ENCODE measurements at places on chromosomes 13 and 19.
A peak's percentile ranks its signal among the peaks of the same experiment; 100 is the strongest.

- DNase-seq, result no peak
Measured at GRCh38 chr13:109945206-109945960, 159.0 kb upstream of the IRS2 start.

DNA sequence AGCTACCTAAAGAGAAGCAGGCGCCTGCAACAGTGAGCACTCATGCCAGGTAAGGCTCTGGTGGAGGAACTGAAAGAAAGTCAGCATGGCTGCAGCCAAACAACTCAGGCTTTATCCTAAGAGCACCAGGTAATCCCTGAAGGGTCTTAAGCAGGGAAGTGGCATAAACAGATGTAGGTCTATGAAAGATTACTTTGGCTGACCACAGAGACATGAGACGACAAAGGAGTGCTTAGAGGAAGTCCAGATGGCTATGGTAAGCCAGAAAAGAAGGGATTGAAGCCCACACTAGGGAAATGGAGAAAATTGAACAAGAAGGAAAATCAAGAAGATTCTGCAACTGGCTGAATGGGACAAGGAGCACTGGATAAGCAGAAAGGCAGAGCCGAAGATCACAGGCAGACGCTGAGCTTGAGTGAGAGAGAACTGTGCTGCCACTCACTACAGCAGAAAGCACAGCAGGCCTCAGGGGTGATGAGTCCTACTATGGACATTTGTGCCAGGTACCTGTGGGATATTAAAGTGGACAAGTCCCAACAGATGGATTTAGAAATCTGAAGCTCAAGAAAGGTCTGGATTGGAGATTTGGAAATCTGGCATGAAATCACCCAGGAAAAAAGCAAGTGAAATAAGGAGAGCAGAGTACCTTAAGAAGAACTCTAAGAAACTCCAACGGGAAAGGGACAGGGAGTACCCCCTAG lies 4.2 kb downstream of the RCBTB1 start:
- DNase-seq, result no peak

GRCh38 chr13:60028021-60028420 lies 135.7 kb downstream of the DIAPH3 start:
- DNase-seq, result no peak

DNA sequence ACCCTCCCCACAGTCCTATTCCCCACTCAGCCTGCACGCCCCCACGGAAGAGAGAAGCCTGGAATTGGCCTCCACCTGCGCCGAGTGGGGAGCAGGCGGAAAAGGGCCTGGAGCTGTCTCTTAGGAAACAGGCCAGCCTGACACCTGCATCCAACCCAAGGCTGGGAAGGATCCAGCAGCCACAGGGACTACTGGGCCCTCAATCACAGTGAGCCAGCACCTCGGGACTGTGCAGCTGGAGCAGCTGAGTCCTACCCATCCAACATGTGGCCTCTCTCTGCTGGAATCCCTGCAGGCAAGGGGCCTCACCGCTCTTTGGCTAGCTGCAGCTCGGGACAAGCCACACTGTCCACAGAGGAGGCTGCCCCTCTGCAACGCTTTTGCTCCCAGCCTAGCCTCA lies 8.3 kb upstream of the EPHX3 start:
- no peak for DNase-seq

DNA sequence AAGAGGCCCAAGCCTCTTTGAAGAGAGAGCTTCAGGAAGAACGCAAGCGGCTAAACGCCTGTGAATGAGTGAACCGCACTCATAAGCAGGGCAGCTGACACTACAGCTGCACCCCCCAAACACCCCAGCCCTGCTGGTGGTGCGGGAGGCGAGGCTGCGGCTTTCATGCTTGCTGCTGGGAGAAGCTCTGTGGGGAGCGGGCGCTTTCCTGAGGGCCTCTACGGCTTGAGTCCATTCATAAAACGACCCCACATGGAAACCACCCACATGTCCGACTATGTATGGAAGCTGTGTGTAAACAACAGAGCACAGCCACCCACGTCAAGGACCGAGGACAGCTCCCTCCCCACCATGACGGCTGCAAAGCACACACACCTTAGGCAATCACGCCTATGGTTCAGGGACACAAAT lies 5.5 kb downstream of the AP3D1 start:
- DNase-seq, result peak; percentile 19

DNA sequence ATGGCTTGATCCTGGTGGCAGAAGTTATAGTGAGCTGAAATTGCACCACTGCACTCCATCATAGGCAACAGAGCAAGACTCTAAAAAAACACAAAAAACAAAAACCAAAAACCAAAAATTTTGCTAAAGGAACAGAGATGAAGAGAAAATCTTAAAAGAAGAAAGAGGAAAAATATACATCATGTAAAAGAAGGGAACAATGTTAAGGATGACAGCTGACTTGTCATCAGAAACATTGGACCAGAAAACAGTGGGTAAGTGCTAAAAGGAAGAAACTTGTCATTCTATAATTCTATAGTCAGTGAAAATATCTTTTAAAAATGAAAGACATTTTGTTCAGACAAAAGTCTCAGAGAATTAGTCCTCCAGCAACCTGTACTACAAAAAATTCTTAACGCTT lies 93.8 kb downstream of the WASF3 start:
- DNase-seq, result no peak

DNA sequence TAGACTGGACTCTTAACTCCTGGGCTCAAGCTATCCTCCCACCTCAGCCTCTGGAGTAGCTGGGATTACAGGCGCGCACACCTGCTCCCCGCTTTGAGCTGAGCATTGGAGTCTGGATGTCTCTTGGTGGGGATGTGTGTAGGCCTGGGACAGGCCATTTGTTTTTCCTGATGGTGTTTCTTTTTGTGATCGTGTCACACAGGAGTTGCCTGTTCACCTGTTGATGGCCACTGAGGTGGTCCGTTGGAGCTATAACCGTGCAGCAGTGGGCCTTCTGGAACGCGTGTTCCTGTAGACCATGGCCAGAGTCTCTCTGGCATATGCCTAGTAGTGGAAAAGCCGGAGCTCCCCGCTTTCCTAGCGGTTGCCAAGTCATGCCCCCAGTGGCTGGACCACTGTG lies 3.5 kb downstream of the PAK4 start:
- DNase-seq, result no peak

DNA sequence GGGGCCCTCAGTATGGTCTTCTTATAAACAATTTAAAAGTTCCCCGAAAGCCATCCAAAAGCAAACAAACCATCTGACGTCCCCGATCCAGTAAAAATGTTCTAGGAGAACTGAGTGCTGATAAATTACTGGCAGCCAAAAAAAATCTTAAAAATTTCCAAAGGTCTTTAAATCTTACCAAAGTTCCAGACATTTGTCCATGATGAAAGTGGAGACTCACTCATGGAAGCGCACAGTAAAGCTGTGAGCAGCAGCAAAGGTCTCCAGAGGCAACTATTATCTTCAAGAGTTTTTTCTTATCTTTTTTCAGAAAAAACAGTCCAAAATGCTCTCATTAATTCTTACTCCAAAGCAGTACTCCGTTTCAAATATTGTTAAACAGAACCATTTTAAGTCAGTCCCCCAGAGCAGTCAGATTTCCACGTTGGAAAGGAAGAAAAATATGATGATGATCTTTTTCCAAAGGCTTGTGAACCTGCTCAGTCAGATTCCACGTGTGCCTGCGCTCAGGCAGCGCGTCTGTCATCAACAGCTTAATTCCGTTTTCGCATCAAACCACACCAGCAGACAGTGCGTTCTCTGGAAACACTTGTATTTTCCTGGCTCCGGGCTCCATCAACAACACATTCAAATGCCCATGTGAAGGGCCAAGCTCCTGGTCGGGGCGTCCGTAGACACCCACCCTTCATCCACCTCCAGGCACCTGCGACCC lies 85.4 kb downstream of the COL4A1 start:
- no peak for DNase-seq

DNA sequence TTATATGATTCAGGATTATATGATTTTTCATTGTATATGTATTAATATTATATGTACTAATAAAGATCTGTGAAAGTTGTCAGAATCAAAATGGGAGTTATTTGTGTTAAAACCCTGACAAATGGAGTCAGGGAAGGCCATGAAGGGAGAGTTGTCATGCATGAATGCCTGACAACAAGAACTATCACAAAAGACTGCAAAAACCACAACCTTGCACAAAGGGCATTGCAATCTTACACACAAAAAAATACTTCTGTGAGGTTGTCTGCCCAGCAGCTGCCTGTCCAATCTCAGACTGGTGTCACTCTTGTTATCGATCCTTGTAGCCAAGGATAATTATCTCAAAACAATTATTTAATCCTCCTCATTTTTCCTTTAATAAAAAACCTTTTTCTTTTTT lies 21.2 kb upstream of the RBM26 start:
- DNase-seq, result no peak

GRCh38 chr19:46361915-46362314 lies 15.0 kb downstream of the PPP5C start:
- DNase-seq, result no peak

DNA sequence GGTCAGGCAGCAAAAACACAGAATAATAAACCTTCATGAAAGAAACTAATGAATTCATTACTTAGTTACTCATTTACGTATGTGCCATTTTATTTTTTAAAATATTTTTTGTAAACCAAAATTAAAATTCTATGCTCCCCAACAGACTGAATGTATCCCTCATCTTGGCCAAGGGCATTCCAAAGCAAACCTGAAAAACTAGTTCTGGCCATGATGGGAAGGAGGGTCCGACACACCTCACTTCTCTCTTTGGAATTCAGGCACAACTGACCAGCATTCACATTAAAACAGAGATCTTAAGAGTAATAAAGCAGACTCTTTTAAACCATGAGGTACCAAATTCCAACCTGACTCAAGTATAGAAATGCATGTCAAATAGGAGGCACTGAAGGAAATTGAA lies 1576.9 kb upstream of the SPRY2 start:
- no peak for DNase-seq

DNA sequence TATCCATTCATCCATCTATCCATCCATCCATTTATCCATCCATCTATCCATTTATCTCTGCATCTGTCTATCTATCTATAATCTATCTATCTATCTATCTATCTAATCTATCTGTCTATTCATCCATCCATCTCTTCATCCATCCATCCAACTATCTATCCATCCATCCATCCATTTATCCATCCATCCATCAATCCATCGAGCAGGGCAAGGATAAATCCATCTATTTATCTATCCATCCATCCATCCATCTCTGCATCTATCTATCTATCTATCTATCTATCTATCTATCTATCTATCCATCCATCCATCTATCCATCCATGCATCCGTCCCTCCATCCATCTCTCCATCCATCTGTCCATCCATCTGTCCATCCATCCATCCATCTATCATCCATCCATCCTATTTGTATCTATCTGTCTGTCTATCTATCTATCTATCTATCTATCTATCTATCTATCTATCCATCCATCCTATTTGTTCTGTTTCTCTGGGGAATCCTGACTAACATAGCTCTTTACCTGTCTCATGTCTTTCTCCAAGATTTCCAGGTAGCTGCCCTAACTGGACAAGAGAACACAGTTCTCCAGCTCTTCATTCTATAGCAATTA lies 198.1 kb downstream of the FOXO1 start:
- DNase-seq, result no peak

GRCh38 chr13:66492479-66492878 lies 737.7 kb downstream of the PCDH9 start:
- no peak for DNase-seq

DNA sequence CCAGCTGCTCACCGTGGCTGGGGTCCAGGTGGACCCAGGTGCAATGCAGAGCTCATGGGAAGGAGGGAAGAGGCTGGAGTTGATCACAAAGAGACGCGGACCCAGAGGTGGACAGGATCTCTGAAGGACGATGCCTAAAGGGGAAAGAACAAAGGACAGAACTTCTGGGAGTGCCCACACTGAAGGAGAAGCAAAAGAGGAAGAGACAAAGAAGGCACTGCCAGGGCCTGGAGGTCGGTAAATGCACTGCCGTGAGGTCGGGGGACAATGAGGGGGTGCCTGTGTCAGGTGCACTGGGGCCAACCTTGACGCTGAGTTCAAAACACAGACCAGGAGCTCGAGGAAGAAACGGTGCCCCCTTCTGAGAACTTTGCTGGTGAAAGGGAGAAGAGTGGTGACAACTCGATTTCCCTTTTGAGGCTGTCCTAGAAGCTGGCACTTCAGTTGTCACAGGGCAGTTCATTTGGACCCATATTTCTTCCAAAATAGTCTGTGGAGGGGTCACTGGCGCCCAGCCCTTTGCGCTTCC lies 55.6 kb downstream of the GJA3 start:
- no peak for DNase-seq

DNA sequence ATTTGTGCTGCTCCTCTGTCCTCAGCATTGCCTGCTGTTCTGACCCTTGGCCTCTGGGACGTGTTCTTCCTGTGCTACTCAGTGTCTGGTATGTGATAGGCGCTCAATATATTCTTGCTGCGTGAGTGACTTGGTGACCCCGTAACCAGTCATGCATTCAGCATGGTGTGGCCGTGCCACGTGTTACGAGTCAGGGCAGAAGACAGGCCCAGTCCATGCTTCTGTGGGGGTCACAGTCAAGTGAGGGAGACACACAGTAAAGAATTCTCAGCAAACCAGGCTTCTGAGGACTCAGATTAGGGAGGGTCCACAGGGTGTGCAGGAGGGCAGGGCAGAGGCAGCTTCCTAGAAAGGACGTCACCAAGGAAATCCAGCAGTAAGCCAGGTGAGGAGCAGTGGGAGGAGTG lies 7.9 kb downstream of the PPP1R37 start:
- DNase-seq, result no peak

- DNase-seq, result no peak
Measured at GRCh38 chr19:55882626-55883025, 46.3 kb downstream of the NLRP4 start.

- DNase-seq, result no peak
Measured at GRCh38 chr13:31436478-31436877, 236.7 kb downstream of the B3GLCT start.

Measured in activated naive CD8-positive, alpha-beta T cell treated with anti-CD3 and anti-CD28 coated beads for 36 hours (primary cell).